ENCODE measurements at places on chromosomes 2 and 18. TPM values are rescaled to one million over a fixed set of nuclear protein-coding genes. Genes with fewer than 3 reads are reported as not detected.

- peaks cover 8% of the 10 kb centered on the region for H3K4me1 ChIP-seq
- peaks cover 9% of the 10 kb centered on the region for H3K36me3 ChIP-seq
- DNase-seq, result peak; percentile 78
- H3K4me3 ChIP-seq, result no peak overlapping the region
- no peak overlapping the region for H3K27ac ChIP-seq
Observed at GRCh38 chr2:241063093-241063551, 39.0 kb downstream of the MTERF4 start.

DNA sequence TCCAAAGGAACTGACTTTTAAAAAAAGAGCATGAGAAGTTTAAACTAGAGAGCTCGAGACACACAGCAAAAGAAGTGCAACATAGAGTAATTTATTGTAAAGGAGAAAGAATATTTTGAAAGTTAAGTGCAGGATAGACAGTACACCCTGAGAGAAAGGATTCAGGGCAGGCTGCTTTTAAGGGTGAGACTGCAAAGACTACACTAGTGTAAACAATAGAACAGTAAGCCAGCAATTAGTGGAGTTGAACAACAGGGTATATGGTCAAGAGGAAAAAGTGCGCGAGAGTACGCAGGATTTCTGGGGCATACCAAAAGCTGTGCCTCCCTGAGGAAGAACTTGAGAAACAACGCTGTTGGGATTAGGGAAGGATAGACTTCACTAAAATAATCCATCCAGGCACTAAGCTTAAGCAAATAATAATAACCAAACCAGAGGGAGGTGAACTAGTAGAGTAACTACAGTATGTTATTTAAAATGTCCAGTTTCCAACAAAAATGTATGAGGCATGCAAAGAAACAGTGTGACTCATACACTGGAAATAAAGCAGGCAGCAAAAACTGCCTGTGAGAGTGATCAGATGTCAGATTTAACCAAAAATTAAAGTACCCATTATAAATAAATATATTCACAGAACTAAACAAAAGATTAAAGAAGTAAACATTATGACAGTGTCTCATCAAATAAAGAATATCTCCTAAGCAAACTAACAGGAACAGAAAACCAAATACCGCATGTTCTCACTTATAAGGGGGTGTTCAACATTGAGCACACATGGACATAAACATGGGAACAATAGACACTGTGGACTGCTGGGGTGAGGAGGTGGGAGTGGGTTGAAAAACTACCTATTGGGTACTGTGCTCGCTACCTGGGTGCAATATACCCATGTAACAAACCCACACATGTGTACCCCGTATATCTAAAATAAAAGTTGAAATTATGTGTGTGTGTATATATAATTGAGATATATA is 40.5 kb upstream of the EMILIN2 start:
- peaks cover 27% of the 10 kb centered on the region for H3K36me3 ChIP-seq
- DNase-seq, result no peak
- H3K27me3 ChIP-seq, result no peaks in the 10 kb centered on the region

Gene OTOS
- total RNA-seq, result not detected

DNA sequence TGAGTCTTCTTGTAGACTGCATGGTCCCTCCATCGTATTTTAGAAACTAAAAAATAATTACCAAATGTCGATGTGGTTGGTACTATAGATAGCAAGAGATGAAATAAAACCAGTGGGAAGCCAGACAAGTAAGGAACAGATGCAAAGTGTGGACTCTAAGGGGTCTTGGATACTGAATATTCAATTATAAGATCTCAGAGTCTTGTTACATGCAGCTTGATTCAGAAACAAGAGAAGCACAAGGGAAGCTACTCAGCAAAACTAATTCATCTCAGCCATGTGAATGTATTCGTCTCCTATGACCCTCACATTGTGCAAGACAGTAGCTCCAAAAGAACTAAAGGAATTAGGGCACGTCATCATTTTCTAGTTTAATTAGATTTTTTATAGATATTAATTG is 80.9 kb downstream of the CDH20 start:
- H3K4me3 ChIP-seq, result no peak overlapping the region
- no peaks in the 10 kb centered on the region for H3K27me3 ChIP-seq
- H3K36me3 ChIP-seq, result no peaks in the 10 kb centered on the region
- no peak for DNase-seq

GRCh38 chr18:74064510-74064909 is 83.1 kb downstream of the FBXO15 start:
- no peaks in the 10 kb centered on the region for H3K36me3 ChIP-seq
- no peak overlapping the region for H3K4me3 ChIP-seq
- H3K27me3 ChIP-seq, result no peaks in the 10 kb centered on the region
- no peaks in the 10 kb centered on the region for H3K4me1 ChIP-seq

Gene CIB4
- not detected for total RNA-seq

DNA sequence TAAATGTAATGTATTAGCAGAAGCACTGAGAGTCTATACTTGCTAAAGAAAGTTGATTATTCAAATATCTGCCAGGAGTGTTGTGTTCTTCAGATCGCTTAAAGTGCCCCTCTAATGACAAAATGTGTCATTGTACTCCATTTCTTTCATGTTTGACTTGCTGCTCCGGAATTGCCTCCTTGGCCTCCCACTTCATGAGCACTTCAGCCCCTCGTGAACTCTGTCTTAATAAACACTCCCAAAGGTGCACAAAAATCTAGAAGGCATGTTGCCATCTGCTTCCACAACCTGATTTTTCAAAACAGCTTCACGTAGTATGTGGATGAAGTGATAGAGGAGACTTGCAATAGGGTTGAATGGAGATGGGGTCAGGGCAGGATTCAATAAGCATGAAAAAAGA is 396.1 kb downstream of the TDRD15 start:
- H3K4me3 ChIP-seq, result no peak overlapping the region
- H3K36me3 ChIP-seq, result no peaks in the 10 kb centered on the region
- H3K27me3 ChIP-seq, result no peaks in the 10 kb centered on the region
- DNase-seq, result no peak

Gene EVX2
- not detected for total RNA-seq

Gene WDFY1
- 50.1 TPM for total RNA-seq

Gene MRPL44
- total RNA-seq, result 18.9 TPM
